ENCODE measurements at places on chromosomes 1 and 21.

- DNase-seq: no peak
These were observed 105.5 kb downstream of the CRYAA start for GRCh38 chr21:43274022-43274945.

- DNase-seq: no peak
These were observed 149.3 kb upstream of the WNT4 start for GRCh38 chr1:22292011-22292788.

GRCh38 chr1:28927648-28928313 is 13.4 kb downstream of the EPB41 start:
- no peak for DNase-seq

DNA sequence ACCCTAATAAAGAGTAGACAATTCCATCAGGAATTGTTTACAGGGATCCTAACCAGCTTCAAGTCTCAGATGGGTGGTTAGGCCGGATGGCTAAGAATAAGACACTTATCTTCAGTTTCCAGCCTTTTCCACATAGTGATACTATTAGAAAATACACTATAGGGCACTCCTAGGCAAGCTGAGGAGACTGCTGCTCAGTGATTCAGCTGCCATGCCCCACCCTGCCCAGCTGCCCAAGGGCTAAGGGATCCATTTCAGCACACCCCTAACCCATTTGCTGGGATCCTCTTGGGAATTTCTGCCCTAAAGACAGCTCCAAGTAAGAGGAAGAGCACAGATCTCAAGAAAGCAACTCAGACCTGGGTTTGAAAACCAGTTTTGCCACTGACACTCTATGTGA is 31.9 kb downstream of the PLPP3 start:
- DNase-seq: no peak

- no peak for DNase-seq
These were observed 35.1 kb downstream of the CLEC20A start for GRCh38 chr1:178461701-178462100.

- no peak for DNase-seq
These were observed 44.9 kb downstream of the LRRC8D start for GRCh38 chr1:89865498-89866382.

GRCh38 chr21:29583424-29583924 is 284.8 kb downstream of the BACH1 start:
- DNase-seq: no peak

- DNase-seq: peak; percentile 2
These were observed 137.4 kb downstream of the BACH1 start for GRCh38 chr21:29436143-29436542.

DNA sequence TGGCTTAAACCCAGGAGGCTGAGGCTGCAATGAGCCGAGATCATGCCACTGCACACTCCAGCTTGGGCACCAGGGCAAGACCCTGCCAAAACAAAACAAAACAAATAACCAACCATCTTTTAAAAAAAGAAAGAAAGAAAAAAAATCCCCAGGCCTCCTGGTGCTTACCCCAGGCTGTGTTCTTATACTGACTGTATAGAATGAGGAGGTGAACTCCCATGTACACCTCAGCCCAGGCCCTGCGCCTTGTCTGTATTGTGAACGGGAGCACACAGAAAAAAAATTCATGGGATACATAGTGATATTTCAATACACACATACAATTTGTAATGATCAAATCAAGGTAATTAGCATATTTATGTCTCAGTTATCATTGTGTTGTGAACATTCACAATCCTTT is 14.1 kb downstream of the RPL5 start:
- DNase-seq: no peak

DNA sequence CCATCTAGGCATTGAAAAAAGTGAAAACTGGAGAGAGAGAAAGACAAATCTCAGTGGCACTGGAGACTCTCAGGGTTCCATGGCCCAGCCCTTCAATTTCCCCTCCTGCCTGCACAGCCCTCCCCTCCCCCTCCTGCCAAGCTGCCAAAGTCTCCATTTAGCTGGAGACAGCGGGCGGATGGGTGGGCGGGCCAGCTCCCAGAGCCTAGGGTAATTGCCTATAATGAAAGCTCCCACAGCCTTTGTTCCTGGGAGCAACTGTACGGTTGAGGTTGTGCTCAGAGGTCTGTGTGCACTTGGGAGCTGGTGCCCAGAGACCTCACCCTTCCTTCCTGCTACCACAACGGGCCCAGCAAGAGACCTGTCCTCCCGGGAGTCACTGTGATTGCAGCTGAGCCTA is 89.6 kb downstream of the NAV1 start:
- no peak for DNase-seq

- DNase-seq: no peak
These were observed 67.5 kb upstream of the RGS7 start for GRCh38 chr1:241424480-241424971.

DNA sequence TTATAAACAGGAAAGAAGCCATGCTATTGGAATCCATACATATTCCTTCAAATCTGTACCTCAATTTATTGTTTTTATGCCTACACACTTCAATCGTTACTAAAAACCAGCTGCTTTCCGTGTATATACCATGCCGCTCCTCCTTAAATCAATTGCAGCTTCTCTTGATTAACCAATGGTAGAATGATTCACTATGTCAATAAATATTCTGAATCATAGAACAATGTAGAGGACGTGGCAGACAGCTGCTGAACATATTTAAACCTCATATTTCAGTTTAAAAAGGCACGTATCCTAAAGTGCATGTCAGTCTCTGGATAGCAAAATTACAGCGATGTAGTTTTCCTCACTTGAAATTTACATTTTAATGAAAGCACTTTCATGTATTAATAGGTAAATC is 100.4 kb downstream of the MRPL39 start:
- DNase-seq: no peak

GRCh38 chr1:183590244-183591191 is at the start of gene NCF2:
TSS of gene NCF2 (minus strand) at chr1:183590459. CDS start at chr1:183590329, 130 bp downstream.
- no peak for DNase-seq

DNA sequence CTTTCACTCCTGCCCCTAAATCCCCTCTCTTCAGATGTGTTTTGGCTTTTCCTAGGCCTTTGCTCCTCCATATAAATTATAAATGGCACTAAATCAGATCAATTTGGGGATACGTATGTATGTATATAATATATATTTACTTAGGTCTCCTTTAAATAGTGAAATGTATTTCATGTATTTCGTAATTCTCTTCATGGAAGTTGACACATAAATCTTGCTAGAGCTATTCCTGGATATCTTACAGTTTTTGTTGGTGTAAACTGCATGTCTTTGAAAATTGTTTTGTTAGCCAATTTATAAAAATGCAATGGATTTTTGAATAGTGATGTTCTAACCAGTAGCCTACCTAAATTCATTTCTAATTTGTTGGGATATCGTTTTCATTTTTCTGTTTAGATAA is 9.0 kb downstream of the RPF1 start:
- no peak for DNase-seq

DNA sequence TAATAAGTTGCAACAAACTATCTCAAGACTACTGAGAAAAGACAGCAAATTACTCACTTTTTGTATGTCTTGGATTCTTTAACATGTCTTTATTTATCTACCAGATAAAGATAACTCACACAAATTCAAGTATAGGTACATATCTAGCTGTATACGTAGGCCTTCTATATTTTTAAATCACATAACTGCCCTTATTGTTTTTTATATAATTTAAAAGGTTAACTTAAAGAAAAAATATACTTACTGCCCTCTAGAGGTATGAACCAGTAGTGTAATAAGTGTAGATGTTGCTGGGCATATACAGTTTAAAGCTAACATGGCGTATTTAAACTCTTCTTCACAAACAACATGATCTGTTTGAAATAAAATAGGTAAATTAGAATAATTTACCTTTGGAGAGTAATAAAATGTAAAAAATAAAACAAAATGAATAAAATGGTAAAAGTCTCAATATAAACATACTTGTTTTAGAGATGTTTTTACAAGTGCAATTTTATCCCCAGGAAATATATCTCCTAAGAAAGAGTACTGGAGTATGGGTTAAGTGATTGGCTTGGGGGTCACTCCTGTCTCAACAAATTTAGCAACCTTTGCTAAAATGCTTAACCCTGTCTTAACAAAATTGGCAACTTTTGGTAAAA is 235.2 kb downstream of the KCNT2 start:
- DNase-seq: no peak

GRCh38 chr1:5526822-5527551 is 465.2 kb downstream of the NPHP4 start:
- no peak for DNase-seq

GRCh38 chr1:193270996-193271395 is 84.6 kb upstream of the B3GALT2 start:
- DNase-seq: no peak

GRCh38 chr1:52706941-52707926 is 9.1 kb upstream of the COA7 start:
- DNase-seq: no peak

GRCh38 chr1:29984862-29985605 is 738.4 kb downstream of the MATN1 start:
- DNase-seq: no peak

- DNase-seq: no peak
These were observed 11.4 kb downstream of the FGR start for GRCh38 chr1:27623327-27624212.

- no peak for DNase-seq
These were observed 279.9 kb upstream of the ADAMTS5 start for GRCh38 chr21:27246741-27247140.

- no peak for DNase-seq
These were observed 29.1 kb upstream of the JUN start for GRCh38 chr1:58812926-58813325.

DNA sequence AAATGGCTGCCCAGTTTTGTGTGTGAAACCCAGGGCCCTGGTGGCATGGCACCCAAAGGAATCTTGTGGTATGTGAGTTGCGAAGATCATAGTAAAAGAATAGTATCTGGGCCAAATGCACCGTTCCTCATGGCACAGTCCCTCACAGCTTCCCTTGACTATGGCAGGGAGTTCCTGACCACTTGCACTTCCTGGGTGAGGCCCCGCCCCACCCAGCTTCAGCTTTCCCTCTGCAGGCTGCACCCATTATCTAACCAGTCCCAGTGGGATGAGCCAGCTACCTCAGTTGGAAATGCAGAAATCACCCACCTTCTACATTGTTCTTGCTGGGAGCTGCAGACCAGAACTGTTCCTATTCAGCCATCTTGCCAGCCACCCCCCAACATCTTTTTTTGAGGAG is 63.0 kb downstream of the SLC5A9 start:
- DNase-seq: no peak

DNA sequence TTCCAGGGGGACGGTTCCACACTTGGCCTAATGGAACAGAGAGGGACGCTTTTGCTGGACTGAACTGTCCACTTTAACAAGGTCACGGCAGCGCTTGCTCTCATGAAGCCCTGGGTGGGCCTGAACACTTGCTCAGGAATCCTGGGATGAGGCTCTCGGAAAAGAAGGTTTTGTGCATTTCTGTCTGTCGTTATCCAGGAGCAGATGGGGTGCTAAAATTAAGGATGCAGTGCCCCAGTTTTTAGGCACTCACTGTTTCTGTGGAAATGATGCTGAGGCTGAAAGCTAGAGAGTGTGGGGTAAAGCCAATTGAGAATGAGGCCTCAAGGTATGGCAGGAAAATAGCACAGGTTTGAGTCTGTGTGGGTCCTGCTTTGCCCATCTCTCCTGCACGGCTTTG is 111.0 kb downstream of the DAB1 start:
- no peak for DNase-seq

- DNase-seq: no peak
These were observed 36.1 kb downstream of the L1TD1 start for GRCh38 chr1:62230718-62231117.

DNA sequence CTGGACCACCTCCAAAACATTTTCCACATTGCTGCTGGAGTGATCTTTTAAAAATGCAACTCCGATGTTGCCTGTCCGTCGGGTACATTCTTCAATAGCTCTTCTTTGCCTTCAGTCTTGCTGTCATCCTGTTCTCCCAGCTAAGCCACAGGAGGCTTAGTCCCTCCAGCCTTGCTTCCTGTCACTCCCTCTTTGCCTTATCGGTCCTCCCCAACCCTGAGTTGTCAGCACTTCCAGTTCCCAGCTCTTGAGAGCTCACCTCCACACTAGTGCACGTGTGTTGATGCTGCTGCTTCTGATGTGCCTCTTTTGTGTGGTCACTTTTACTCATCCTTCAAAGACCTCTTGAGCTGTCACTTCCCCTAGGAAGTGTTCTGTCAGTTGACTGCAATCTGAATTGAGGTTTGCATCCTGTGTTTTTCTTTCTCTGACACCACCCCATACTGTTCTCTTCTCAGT is 15.3 kb downstream of the UCK2 start:
- DNase-seq: no peak

DNA sequence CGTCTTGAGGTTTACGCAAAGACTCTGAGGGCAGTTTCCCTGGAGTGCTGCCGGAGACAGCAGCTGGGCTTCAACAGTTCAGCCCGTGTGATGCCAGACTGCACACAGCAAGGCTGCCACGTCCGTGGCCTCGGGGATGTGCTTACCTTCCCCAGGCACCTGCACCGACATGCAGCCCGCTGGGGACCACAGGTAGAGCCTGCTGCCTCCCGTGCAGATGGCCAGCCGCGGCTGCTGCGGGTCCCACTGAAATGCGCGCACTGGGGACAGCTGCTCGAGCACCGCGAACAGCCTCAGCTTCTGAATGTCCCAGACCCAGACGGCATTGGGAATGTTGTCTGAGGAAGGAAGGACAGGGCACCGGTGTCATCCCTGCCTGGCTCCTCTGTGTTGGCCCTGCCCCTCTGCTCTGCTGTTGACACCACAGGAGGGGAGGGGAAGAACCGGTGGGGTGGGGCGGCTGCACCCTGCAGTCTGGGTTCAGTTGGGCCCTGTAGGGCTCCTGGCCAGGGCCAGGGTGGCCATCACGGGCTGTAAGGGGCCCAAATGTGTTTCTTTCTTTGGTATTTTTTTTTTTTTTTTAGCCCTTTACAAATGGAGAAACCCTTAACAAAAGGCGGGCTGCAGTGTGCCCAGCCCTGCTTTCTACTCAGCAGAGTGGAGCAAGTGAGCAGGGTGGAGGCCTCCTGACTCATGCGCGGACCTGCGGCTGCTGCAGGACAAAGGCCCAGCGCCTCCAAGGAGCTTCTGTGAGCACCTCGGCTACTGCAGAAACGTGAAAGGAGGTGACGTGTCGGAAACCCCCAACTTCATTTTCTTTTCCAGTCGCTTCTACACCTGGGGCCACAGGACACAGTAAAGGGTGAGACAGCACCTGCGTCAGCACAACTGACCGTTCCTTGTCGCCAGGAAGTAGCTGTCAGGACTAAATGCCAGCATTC is 6.8 kb downstream of the TPRG1L start:
- DNase-seq: no peak

GRCh38 chr1:242871471-242872030 is 347.1 kb upstream of the PLD5 start:
- no peak for DNase-seq

All from activated CD8-positive, alpha-beta memory T cell treated with anti-CD3 and anti-CD28 coated beads for 1 hour (primary cell).